ENCODE measurements at places on chromosomes 1 and 21.

DNA sequence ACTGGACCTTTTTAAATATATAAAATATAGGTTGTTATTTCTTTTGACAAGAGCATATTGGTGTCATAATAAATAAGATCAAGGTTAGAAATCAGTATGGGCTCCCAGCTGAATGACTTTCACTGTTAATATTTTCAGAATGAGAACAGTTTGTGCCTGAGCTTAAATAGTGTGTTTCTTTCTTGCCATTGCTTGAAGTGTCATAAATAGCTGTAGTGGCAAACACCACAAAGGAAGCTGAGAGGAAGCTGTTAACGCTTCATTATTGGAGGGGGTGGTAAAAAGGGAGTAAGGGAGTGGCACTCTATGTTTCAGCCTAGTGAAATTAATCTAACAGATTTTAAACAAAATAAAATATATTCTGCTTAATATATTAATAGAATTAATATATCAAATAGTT is 1089.8 kb upstream of the NCAM2 start:
- no peak for DNase-seq

DNA sequence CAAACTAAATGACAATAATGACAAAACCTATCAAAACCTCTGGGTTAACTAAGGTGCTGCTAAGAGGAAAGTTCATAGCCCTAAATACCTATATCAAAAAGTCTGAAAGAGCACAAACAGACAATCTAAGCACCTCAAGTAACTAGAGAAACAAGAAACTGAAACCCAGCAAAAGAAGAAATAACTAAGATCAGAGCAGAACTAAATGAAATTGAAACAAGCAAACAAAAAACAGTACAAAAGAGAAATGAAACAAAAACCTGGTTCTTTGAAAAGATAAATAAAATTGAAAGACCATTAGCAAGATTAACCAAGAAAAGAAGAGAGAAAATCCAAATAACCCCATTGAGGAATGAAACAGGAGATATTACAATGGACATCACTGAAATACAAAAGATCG is 44.8 kb upstream of the KIAA0040 start:
- no peak for DNase-seq

DNA sequence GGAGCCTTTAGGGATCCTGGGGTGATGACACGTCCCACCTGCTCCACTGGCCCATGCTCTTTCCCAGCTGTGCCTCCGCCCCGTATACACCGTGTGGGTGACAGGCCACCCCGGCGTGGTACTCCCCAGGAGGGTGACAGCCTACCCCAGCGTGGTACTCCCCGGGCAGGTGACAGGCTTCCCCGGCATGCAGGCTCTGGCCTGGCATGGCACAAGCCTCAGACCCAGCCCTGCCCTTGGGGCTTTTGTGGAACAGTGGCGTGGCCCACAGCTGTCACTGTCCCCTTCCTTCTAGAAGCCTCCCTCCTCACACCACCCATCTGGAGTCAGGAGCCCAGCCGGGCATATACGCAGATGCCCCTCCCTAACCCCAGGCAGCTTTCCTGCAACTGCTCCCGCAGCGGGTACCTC is 4.7 kb upstream of the PFKL start:
- DNase-seq, result no peak

GRCh38 chr1:26154750-26155149 is 4.1 kb upstream of the FAM110D start:
- DNase-seq, result no peak

All from HFF-Myc (cell line).